ENCODE measurements at places on chromosomes 11 and 22.

DNA sequence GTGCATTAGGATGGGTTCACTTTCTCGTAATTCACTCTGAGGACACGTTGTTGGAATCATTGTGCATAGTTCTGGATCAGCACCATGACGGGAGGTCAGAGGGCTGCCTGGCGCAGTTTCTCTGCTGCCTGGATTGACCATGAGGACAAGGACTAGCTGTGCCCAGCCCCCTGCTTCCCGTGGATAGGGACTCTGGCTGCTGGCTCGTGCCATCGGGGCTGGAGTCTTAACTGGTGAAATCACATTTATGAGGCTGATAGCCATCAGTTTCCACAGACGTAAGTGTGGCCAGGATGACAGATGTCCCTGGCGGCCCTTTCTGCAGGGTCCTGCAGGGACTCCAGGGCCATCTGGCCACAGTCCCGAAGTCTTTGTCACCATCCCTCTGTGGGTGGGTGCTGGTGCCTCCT lies 24.1 kb upstream of the GRAMD4 start:
- no peak for DNase-seq

DNA sequence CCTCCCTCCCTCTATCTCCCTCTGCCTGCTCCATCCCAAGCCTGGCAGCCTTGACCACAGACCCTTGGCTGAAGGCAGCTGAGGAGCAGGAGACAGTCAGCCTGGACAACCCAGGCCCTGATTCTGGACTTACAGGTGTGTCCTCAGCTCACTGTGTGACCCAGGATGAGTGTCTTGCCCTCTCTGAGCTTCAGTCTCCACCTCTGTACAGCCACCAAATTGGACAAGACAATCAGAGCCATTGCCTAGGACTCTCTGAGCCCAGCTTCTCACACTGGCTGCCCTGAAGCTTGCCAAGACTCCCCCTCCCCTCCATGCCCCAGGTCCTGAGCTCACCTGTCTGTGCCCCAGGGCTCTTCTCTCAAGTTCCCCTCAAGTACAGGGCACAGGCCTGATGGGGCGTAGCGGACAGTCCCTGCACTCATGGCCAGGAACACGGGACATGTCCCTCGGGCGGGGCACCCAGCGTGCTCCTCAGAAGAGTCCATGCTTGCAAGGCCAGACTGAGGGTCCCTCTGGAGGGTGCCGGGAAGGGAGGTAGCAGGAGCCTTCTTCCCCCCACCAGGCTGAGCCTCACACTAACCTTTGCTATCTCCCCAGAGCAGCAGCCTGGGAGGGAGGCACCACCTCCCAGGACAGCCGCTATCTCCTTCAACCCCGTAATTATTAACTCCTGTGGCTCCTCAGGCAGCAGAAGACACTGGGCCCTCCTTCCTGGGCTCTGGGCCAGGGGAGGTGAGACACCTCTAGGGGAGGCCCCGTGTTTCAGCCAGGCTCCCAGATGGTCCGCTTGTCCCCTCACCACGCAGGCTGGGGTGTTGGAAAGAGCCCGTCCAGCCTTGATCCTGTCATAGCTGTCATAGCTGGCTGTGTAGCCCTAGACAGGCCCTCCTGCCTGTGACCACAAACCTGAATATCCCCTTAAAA lies 2.6 kb upstream of the RAB3IL1 start:
- peak; percentile 49 for DNase-seq

- DNase-seq = no peak
Observed at GRCh38 chr11:26510756-26511155, 61.3 kb downstream of the MUC15 start.

DNA sequence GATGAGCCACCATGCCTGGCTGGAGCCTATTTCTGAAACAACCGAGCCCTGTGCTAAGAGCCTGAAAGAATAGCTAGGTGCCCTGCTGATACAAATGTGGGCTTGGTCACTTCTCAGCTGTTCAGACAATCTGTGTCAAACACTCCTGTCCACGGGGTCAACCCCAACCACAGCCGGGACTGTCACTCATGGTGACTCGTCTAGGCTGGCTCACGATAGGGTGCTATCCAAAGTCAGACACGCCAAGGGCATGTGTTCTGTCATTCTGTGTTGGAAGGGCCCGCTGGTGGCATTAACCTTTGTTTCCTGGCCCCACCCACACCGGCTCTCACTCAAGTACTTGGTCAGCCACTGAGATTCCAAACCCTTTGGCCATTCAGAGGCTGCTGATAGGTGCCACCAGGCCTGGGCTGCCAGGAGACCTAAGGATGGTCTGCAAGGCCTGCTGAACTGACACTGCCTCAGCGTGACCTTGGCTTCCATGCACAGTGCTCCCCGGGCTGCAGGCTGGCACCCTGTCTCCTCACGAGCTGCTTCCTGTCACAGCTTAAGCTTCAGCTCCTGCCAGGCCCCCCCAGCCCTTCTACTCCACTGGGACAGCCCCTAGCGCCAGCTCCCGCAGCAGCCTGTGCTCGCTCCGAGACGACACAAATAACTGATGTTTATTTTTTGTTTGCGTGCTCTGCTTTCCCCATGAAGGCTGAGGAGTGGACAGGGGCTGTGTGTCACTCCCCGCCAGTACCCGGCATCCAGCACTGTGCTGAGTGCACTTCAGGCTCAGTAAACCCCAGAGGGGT lies 14.2 kb upstream of the CDC42BPG start:
- DNase-seq = peak; percentile 49

Data from RCC 7860 (cell line).